ENCODE measurements at places on chromosomes 16 and 17.

DNA sequence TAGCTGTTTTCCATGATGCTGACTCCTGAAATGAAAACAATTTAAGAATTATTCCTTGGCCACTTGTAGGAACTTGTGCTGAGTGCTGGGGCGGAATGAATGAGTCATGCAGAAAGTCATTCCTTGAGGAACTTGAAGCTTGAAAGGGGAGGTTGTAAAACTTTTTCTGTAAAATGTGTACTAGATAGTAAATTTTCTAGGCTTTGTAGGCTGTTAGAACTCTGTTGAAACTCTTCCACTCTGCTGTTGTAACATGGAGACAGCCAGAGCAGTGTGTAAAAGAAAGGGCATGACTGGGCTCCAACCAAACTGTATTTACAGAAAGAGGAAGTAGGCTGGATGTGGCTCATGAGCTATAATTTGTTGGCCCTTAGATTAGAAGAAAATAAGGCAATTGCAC, 46.1 kb downstream of the ABCA8 start:
- peak; percentile 2 for DNase-seq

DNA sequence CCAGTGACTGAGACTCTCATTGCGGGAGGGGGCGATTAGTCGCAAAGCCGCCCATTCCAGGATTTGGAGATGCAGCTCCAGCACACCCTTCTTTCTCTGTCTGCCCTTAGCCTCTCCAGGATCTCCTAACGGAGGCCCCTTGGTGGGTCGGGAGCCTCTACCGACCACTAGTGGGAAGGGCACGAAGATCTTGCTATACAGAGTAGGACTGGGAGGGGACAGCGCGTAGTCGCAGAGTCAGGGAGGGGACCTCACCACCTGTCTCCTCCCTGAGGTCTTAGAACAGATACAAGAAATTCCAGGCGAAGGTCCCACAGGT, 588 bp upstream of the SMTNL2 start:
- DNase-seq: no peak

- DNase-seq: no peak
Observed at GRCh38 chr17:61282377-61282776, 117.3 kb upstream of the TBX2 start.

DNA sequence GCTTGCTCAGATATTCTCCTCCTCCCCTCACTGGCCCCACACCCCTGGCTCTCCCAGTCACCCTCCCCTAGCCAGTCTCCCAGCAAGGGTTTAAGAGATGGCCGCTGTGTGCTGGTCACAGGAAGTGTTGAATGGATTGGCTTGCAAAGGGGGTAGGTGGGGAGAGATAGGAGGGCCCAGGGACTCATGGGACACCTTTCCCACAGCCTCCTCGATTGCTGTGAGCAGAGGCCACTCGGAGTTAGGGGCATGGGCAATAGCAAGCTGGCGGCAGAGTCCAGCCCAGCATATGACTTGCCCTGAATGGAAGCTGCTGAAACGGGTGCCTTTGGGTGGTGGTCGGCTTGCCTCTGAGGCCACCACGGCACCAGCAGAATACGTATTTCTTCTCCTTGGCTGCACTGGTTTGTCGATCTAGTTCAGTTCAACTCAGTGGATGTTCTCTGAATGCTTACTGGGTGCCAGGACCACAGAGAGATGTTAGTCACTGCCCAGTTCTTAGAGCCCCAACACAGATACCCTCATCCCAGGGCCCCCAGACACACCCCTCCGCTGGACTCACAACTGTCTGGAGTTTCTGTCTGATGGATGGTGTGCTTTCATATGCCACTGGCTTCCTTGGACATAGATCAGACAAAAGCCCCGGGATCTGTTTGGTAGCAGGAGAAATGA, 6.0 kb downstream of the WFIKKN2 start:
- no peak for DNase-seq

DNA sequence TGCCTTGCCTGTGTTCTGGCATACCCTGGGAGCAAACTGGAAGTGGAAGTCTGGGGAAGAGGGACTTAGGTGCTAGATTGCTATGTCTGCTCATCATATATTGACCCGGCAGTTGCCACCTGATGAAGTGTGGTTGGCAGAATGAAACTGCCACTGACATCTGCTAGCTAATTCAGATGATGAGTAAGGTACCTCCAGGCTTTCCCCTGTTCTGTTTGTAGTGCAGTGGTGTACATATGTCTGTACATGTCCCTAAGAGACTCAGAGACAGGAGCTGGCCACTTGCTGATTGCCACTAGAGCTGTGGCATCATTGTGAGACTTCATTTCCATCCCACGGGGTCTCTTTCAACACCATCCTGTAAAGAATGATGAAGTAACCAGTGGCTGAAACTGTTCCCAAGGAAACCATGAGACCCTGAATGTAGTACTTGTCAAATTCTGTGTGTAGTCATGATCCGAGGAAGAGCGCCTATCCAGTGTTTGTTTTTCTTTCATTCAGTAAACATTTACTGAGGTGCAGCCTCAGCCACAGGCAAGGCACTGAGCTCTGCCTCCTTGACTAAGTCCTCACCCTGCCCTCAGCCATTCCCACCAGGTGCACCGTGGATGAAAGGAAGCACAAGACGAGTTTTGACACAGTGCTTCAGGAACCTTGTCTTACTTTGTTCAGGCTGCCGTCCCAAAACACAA, 13.2 kb downstream of the CLUAP1 start:
- no peak for DNase-seq

- no peak for DNase-seq
Observed at GRCh38 chr17:77269696-77270681, 129.2 kb downstream of the SEC14L1 start.

GRCh38 chr17:1108478-1108764, 71.4 kb downstream of the ABR start:
- DNase-seq: no peak

DNA sequence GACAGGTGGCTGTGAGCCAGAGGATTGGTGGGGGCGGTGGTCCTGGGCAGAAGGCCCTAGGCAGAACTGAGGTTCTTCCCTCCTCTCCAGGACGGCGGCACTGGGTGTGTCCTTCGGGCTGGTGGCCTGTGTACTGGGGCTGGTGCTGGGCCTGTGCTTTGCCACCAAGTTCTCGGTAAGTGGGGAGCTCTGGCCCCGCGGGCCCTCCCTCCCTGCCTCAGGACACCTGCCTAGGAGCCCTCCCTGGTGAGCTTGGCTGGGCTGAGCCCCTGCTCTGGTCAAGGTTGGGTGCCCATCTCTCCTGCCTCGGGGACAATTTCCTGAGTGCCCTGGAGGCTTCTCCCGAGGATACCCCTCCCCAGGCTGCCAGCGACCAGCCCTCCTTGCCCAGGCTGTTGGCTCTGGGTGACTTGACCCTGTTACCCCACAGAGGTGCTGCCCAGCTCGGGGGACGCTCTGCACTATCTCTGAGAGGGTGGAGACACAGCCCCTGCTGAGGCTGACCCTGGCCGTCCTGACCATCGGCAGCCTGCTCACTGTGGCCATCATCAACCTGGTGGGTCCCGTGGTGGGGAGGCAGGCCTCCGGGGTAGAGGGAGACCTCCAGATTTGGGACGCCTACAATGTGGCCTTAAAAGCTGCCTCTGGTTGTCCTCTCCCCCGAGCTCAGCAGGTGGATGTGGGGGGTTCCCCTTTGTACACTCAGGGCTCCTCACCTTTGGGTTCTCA, 42.0 kb downstream of the ADCY7 start:
- peak; percentile 9 for DNase-seq

DNA sequence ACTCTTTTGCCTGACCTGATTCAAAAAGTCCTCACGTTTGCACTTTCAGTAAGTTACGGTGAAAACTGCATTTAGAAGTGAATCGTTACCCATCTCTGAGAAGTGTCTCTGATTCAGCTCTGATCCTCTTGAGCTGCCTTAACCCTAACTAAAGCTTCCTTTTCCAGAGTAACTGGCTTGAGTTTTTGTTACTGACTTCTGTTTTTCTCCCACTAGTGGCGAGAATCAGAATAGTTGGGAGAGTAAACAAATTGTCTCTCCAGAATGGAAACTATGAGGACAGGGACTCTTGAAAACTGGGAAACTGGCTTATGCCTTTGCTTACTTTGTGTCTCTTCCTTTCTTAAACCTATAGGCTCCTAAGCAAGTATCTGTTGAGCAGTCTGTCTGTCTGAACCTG, 31.3 kb upstream of the KPNB1 start:
- no peak for DNase-seq

GRCh38 chr16:28983644-28984043, 1.2 kb upstream of the LAT start:
- DNase-seq: no peak

- no peak for DNase-seq
Observed at GRCh38 chr17:4838309-4838785, 5.2 kb downstream of the MINK1 start.

DNA sequence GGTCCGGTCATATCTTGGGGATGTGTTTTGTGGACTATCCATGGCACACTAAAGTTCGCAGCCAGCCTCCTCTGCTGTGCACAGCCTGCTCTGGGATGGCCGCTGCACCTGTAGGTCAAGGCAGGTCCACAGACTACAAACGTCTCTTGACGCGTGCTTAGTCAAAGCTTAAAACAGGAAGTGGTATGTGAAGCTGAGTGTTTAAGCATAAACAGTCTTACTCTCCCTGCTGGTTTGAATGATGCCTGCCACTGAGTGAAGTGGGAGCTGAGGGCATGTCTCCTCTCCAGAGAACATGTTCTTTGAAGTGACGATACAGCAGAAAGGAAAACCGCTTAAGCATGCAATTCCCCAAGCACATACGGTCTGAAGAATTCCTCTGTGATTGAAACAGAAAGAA, 365.6 kb downstream of the SLC39A11 start:
- DNase-seq: peak; percentile 51

- DNase-seq: no peak
Observed at GRCh38 chr17:77208217-77208808, 67.5 kb downstream of the SEC14L1 start.

DNA sequence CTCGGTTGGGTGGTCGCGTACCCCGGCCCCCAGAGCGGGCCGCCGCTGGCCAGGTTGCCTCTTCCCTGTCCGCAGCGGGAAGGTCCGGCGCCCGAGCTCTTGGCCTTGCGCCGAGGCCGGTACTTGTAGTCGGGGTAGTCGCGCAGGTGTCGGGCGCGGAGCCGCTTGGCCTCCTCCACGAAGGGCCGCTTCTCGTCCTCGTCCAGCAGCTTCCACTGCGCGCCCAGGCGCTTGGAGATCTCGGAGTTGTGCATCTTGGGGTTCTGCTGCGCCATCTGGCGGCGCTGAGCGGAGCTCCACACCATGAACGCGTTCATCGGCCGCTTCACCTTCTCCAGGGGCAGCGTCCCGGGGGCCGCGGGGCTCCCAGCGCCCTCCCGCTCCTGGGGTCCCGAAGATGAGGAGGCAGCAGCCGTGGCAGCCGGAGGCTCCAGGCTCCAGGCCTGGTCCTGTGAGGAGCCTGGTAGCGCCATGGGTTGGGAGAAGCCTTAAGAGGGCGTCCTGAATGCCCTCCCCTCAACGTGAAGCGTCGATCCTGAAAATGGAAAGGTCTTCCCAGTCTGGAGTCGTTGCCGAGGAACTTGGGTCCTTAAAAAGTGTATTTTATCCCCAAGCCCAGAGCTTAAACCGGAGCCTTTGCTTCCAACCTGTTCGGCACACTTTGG, 558 bp downstream of the SOX15 start:
- DNase-seq: peak; percentile 74

DNA sequence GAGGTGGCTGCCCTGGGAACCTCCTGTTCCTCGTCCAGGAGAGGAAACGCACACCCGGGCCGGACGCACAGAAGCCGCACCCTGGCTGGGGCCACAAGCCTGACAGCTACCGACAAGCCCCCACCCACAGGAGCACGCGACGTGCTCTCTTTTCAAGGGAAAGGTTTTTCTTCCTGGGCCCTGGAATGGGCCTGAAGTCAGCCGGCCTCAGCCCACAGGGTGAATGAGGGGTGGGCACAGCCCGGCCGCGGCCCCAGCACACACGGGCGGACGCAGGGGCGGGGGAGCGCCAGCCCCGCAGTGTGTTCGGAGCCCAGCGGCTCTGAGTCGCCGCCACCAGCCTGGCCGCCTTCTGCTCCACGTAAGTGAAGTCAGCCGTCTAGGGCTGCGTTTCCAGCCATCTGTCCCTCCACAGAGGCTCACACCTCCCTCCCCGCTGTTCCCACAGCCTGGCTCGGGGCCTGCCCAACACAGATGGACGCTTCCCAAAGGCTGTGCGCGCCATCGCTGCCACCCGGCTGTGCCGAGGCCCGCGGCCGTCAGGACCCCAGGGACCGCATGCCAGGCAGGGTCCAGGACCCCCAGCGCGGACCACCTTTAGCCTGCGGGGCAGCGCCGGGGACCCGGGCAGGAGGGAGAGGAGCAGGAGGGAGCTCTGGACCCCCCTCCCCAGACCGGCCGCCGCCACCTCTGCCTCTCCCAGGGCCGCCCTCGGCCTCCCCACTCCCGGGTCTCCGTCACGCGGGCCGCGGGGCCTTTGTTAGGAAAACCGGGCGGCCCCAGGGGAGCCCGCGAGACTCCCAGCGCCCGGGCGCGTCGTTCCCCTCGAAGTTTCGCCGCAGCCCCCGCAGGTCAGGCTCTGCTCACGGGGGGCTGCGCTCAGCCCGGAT, 36.8 kb downstream of the CBFA2T3 start:
- no peak for DNase-seq

DNA sequence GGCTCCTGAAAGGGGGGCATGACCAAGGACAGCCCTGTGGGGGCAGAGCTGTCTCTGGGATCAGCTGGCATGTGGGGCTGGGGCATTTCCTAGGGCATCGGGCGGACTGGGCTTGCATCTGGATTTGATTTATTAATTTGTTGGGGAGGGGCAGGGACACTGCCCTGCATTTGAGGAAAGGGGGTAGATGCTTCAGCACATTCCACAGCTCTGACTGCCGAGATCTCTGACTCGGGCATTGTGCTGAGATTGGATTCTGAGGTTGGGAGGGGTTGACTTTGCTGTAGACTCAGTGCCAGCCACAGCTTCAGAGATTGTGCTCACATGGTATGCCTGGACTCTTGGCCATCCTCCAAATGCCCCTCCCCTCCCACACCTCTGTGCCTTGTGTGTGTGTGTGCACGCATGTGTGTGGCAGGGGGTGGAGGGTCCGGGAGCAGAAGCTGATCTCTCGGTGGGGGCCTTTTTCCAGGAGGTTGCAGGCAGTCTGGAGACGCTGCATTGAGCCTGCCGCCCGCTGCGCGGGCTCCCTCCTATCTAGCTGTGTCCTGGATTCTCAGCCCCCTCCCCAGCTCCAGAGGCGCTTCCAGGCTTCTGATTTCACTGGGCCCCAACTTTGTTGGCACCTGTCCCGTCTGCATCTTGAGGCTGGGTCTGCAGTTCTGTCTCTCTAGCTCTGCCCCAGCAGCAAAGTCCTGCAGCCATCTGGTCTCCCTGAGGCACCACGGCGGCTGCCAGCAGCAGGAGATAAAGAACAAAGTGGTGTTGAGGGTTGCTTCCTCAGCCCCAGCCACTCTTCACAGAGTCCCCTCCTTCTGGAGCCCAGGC, 14.9 kb downstream of the IGFBP4 start:
- DNase-seq: no peak

DNA sequence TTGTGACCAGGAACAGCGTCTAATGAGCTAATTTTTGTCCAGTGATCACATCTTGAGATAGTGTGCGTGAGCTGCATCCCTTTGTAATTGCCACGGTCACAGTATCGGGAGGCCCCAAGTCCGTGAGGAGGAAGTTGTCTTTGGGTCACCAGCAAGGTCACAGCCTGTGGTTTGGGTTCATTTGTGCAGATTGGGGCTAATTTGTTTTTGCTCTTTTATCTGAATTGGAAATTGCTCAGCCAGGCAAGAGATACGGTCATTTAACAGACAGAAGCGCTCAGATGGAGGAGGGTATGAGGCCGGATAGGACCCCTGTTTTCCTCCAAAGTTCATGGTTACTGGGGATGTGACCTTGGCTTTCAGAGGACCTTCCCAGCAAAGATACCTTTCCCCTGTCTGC, 174.1 kb downstream of the SNX29 start:
- DNase-seq: no peak
